Central memory CD4-positive, alpha-beta T cell (primary cell): ENCODE measurements at places on chromosomes 3 and 15.

DNA sequence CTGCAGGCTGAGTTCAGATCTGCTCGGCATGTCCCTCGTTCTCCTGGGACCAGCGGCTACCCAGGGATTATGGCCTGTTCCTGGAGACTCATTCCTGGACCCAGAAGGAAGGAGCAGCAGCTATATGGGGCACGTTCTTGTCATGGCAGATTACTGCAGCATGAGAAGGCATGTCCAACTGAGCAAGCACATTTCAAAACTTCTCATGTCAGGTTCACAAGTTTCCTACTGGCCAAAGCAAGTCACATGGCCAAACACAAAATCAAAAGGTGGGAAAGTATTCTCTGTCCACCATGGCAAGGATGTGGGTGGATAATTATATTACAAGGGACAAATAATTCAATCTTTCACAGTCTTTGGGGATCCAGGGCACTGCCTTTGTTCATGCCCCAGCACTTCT, 71.9 kb upstream of the C15orf39 start:
- no peak for DNase-seq

- DNase-seq, result no peak
Measured at GRCh38 chr3:14148041-14148985, 23.5 kb downstream of the TMEM43 start.

- DNase-seq, result no peak
Measured at GRCh38 chr15:63353887-63354286, 27.8 kb downstream of the CA12 start.

- DNase-seq, result no peak
Measured at GRCh38 chr3:114867359-114867758, 279.7 kb downstream of the ZBTB20 start.

DNA sequence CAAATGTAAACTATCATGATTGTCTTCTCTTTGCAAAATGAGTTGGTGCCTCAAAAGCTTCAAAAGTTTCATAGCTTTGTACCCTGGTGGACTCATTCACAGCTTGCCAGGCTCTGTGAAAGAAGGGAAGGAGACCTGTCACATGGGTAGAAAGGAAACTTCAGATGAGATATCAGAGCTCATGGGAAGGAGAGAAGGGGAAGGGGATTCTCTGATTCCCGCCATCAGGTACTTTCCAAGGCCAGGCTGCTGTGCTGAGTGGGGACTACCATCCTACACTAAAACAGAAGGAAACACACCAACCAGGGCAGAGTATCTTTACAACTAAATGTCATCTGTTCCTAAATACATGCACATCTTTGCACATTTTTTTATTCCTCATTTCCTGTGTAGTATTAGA, 9.2 kb downstream of the ILDR1 start:
- no peak for DNase-seq

DNA sequence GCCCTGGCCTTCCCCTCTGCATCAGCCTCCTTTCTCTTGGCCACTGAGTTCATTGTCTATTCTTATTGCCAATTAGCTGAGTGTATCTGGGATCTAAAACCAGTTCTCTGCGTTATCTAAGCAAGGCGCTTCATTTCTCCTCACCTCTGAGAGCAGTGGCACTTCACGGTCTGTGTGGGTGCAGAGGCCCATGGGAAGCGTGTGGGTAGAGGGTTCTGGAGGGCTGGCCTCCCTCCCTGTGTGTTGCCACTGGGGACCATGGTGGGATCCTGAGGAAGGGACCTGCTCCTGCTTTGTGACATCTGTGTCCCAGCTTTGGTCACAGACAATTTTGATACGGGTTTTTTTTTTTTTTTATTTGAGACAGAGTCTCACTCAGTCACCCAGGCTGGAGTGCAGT, 32.7 kb downstream of the EDEM1 start:
- no peak for DNase-seq

GRCh38 chr3:105083945-105084344, 282.8 kb upstream of the ALCAM start:
- no peak for DNase-seq
